ENCODE measurements at places on chromosomes 1 and 21. TPM values are rescaled to one million over a fixed set of nuclear protein-coding genes. Genes with fewer than 3 reads are reported as not detected.

Gene CSDE1
- total RNA-seq: 923 TPM

Gene MCM3AP
- total RNA-seq: 62.9 TPM

Gene TDRD5
- total RNA-seq: not detected

DNA sequence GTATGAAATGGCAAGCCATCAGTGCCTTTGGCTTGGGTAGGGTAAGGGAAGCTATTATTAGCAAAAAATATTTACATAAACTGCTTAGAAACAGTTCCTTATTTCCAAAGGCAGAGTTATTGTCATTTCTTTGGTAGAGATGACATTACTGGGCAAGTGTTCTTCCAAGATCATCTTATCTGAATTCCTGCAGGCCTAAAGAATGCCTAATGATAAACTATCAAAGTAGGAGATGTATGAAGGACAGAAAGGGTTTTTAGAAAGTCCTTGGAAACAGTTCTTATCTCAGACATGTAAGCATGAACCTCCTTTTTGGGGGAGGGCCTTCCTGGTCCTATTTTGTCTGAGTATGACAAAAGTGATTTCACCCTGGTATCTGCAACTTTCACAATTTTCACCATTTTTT is 5.1 kb upstream of the FRRS1 start:
- no peak for DNase-seq

DNA sequence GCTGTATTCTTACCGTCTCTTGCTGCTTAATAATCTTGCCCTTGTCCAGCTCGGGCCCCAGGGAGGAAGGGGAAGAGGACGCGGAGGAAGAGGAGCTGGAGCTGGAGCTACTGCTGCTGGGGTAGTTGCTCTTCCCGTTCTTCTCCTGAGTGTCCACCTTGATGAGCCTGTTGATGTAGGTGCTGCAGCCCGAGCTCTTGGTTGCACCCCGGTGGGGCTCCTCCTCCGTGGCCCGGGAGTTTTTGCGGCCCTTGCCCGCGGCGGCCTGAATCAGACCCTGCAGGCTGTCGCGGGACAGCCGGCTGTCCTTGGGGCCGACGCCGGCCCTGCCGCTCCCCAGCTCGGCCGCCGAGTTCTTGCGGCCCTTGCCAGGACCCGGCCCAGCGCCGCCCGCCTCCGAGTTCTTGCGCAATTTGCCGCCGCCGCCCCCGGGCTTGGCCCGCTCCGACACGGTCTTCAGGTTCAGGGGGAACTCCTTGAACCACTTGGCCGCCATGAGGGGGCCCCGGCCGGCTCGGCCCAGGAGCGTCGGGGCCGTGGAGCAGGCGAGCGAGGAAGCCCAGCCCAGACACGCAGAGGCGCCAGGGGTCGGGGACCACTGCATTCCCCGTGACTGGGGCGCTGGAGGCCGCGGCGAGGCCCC is 475 bp upstream of the TDRD10 start:
- DNase-seq: peak; percentile 82

DNA sequence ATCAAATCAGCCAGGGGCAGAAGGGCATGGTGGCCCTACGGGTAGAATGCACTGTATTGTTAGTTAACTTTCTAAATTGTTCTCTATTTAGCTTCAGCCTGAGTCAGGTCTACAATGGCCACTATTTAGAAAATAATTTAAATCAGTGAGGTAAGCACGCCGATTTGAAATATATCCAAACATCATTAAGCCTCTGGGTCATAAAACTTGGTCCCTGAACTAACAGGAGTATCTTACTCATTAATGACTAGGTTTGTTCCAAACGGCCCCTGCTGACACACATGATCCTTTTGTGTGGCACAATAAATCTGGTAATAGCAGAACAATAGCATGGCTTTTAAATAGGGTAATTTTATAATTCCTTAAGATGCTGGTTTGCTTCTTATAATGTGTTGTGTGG is 48.4 kb downstream of the STX6 start:
- DNase-seq: no peak

DNA sequence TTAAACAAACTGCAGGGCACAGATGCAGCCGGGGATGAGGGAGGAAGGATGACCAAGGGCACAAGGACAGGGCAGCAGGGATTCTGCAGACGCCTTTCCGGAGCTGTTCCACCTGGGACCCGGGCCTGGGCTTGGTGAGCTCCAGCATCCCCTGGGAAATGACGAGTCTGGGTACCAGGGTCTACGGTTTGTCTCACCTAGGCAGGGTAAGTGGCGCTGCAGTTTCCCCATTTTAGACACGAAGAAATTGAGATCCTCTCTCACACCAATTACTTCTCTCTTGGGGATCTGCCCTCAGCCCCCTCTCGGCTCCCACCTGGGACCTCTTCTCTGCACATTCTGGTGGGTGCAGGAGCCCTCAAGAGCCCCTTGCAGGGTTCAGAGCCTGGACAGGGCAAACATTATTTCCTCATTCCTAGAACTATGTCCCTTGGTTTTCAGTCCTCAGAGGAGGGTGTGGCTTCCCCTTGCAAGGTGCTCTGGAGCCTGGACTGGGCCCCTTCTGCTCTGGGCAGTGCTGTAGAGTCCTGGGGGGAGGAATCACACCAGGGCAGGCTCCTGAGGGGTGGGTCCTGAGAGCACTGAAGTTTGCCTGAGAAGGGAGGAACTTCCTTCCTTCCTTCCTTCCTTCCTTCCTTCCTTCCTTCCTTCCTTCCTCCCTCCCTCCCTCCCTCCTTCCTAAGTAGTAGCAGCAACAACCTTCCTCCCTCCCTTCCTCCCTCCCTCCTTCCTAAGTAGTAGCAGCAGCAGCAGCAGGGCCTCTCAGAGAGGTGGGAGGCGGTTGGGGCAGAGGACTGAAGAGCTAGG is 16.0 kb downstream of the RAP1GAP start:
- no peak for DNase-seq

- DNase-seq: no peak
These were observed 104.1 kb downstream of the DTL start for GRCh38 chr1:212139526-212140135.

GRCh38 chr1:40413527-40414252 is 36.6 kb upstream of the ZFP69B start:
- no peak for DNase-seq

DNA sequence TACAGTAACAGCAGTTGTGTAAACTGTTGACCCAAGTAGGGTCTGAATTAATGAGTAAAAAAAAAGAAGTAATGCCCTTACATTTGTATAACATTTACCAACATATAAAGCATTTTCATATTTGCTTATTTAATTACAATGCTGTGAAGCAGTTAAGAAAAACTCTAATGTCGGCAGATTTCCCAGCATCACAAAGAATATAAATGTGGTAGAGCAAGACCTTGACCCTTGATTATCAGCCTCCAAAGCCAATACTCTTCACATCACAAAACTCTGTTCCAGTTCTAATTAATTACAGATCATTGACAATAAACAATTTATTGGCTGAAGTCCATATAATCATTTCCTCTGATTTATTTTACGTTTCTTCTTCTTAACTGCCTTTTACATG is 130.2 kb downstream of the DUSP10 start:
- DNase-seq: no peak

GRCh38 chr1:201826830-201827229 is 2.1 kb upstream of the IPO9 start:
- no peak for DNase-seq

- no peak for DNase-seq
These were observed 201.8 kb downstream of the DYRK1A start for GRCh38 chr21:37568415-37568814.

Measured in left ventricle myocardium superior (tissue), 1 donor.